CD8-positive, alpha-beta T cell (primary cell): ENCODE measurements at places on chromosomes 11 and 22.

GRCh38 chr11:8097062-8097461, 16.1 kb downstream of the TUB start:
- no peak for DNase-seq

DNA sequence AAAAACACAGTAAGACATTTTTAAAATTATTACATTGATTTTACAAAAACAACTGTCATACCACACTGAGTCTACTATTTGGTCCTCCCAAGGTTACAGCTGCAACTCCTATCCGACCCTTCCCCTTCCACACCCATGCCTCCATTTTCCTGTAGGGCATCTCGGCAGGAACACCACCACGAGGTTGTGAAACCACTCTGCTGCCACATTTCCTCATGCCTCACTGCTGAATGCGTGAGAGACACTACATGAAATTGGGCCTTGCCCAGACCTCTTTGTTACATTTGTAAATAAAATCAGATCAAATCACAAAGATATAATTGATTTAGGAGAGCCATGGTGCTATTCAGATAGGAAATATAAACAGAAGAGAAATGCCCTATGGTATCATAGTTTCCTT, 2.0 kb downstream of the ARHGAP32 start:
- DNase-seq, result no peak

- DNase-seq, result no peak
Observed at GRCh38 chr11:74646954-74647353, 54.6 kb downstream of the POLD3 start.

DNA sequence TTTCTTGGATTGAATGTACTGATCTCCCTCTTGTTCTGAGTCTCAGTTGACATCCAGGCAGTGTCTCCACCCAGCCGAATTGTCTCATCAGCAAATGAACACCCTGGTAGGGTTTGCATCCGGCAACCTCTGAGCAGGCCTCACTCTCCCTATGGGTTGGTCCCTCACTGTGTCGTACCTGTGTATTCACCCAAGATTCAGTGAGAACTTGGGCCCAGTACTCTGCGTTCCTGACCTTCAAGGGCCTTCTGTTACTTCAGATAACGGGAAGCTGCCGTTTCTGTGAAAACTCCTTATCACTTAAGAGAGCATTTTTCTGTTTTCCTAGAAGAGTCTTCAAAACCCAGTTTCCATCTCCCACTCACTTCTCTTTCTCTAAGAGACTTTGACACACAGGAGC, 915.6 kb downstream of the TBC1D22A start:
- no peak for DNase-seq

GRCh38 chr11:43541993-43542392, 138.5 kb upstream of the HSD17B12 start:
- no peak for DNase-seq

GRCh38 chr11:70066136-70066520, 12.0 kb upstream of the ANO1 start:
- DNase-seq, result no peak

GRCh38 chr11:45859661-45860140, 12.4 kb downstream of the CRY2 start:
- no peak for DNase-seq

DNA sequence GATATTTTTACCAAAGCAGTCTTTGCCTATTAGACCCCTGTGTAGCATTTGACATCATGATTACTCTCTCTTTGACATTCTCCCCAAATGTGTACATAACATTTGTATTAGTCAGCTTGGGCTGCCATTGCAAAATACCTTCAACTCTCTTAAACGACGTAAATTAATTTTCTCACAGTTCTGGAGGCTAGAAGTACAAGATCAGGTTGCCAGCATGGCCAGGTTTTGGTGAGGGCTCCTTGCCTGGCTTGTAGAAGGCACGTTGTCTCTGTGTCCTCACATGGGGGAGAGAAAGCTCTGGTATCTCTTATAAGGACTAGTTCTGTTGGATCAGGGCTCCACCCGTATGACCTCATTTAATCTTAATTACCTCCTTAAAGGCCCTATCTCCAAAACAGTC, 12.3 kb upstream of the DLAT start:
- no peak for DNase-seq

GRCh38 chr22:22952531-22953280, 65.1 kb downstream of the IGLL5 start:
- no peak for DNase-seq

GRCh38 chr22:34454598-34454997, 534.3 kb upstream of the LARGE1 start:
- no peak for DNase-seq
